Glomerular endothelial cell (primary cell): ENCODE measurements at places on chromosomes 7 and 10.

GRCh38 chr7:89813081-89813480 lies 341.2 kb upstream of the STEAP1 start:
- no peak for DNase-seq

GRCh38 chr10:102723989-102724388 lies 9.6 kb downstream of the SFXN2 start:
- DNase-seq, result no peak

DNA sequence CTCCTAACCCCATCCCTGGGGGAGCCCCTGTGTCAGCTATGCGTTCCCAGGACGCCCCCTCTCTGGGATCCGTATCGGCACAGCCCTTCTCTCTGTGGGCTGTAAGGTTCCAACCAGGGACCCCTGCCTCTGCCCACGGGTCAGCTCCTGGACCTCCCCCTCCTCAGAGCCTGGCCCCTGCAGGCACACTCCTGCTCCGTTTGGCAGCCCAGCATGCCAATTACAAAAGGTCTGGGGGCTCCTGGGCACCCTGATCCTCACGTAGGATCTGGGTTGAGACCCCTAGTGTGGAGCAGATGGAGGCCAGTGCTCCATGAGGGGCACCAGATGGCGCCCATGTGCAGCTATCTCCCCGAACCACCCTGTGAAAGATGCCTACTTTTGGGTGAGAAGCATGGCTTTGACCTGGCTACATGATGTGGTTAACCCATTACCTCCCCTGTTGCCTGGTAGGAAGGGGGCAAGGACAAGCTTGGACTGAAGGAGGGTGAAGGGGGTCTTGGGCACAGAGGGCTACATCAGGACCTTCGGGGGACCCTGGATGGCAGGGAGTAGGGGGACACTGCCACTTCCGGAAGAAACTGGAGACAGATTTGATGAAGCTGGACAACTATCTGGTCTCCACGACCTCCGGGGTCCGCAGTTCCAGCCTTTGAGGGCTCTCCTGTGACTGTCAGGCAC lies 9.0 kb downstream of the TACR2 start:
- DNase-seq, result no peak

DNA sequence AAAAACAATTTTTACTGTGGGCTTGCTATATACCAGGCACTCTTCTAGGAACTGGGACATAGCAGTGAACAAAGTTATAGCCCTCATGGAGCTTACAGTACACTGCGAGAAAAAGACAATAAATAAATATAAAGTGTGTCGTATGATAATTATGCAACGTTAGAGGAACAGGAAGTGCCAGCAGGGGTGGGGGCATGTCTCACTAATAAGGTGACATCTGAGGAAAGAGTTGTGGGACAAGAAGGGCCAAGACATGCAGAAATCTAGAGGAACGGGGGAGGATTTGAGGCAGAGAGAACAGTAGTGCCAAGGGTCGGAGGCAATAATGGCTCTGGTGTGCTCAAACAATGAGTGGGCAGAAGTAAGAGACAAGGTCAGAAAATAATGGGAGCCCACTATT lies 52.8 kb downstream of the LMBR1 start:
- no peak for DNase-seq

- DNase-seq, result no peak
Measured at GRCh38 chr7:22659741-22660140, 67.3 kb upstream of the IL6 start.

GRCh38 chr10:16960551-16960950 lies 143.3 kb upstream of the RSU1 start:
- DNase-seq, result no peak

DNA sequence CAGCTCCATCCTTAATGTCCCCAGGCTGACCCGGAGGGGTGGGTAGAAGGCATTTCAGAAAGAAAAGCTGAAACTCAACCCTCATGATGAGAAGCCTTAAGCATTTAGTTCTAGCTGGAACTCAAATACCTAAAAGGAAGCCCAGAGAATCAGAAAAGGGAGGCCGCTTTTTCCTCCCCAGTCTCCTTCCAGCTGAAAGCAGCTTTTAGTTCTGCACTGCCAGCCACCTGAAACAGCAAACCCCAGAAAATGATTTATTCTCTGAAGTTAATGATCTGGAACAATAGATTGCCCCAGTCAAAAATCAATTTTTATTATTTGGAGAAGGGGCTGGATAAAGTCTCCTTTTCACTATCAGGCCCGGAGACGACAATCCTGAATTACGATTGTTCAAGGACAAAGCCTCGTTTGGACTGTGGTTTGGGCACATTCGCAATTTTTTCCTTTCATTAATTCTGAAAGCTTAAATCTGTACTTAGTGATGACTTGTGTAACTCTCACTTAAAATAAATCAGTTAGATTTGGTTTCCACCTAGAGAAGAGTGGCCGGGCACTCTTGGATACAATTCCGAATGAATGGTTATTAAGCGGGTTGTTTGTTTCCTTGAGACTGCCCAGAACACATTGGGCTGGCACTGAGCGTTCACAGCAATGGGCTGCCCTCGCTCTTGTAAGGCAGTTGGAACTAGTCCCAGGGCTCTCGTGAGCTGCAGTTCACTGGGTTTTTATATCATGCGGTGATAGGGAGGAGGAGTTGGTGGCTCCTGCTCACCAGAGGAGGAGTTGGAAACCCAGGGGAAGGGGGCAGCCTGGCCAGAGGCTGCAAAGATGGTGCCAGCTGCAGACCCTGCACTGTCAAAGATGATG lies 262.2 kb downstream of the CCSER2 start:
- no peak for DNase-seq

DNA sequence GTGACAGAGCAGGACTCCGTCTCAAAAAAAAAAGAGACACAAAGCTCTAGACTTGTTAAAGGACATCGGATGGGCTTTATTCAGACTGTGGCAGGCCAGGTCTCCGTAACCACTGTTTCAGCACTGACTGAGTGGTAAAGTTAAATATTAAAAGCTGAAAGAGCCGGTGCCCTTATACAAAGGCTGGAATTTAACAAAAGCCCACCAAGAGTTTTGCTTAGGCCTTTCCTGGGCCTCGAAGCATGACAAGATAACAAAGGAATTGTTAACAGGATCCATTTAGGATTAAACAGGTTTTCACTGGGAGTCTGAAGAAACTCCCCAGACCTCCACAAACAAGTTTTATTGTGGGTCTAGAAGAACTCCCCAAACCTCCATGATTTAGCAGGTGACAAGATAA lies 727.8 kb downstream of the TYW1 start:
- DNase-seq, result no peak

DNA sequence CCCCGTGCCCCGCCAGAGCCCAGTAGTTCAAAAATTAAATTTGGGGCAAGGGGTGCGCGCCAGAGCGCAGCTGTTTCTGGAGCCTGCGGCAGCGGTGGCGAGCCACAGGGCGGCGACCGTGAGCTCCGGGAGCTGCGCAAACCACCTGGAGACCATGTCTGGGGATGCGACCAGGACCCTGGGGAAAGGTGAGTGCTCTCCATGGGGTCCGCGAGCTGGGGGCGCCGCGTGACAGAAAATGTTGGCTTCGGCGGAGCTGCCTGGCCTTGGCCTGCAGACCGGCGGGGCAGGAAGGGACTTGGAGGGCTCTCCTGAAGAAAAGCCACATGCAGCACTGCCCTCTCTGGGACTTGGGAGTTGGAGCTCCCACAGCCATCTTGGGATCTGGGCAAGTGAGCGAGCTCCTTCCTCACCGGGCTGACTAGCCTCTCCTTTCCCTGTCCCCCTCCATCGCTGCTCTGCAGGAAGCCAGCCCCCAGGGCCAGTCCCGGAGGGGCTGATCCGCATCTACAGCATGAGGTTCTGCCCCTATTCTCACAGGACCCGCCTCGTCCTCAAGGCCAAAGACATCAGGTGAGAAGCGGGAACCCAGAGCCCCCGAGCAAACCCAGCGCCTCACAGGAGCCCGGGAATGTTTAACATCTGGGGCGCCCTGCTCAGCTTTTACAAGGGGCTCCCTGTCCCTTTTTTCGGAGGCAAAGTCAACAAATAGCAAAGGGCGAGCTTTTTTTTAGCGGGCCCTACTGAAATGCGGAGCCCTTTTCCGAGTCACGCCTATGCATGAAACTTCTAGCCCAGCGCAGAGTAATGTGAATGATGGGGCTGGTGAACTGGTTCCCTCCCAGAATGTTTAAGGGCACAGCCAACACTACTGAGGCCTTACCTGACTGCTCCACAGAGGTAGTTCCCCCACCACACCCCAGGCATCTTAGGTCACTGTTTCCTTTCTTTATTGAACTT lies 6.1 kb downstream of the GSTO2 start:
- no peak for DNase-seq

DNA sequence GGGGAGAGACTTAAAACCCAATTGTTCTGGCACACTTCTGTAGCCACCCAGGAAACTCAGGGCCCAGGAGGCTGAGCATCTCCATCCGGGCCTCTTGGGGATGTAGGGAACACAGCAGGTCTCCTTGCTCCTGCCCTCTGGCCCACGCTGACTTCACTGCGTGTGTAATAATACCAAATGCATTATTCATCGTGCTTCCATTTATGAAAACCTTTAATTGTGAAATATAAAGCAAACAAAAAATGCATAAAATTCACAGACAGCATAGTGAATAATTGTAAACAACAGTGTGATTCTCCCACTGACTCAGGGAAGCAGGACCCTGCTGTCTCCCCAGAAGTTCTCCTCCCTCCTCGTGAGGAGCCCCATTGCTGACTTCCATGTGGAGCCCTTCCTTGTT lies 70.3 kb upstream of the SHH start:
- DNase-seq, result no peak

GRCh38 chr10:131819241-131820072 lies 81.4 kb upstream of the PPP2R2D start:
- DNase-seq, result no peak

- DNase-seq, result no peak
Measured at GRCh38 chr10:88944813-88945212, 7.8 kb downstream of the ACTA2 start.

GRCh38 chr10:113609704-113610108 lies 54.1 kb downstream of the NRAP start:
- DNase-seq, result no peak

DNA sequence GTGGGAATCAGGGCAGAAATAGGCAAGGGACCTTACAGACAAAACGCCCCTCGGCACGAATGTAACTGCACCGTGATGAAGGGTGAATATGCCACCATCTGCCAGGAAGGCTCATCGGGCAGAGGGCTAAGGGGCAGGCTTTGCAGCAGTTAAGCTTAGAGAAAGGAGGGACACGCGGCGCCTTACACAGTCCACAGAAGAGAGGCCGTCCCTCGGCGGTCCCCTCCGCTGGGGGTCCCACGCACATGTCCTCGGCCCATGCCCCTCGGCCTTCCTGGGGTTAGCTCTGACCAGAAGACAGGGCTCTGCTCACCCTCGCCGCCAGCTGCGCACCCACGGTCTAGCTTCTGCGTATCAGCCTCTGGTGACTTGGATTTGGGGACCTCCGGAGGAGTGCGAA lies 141.1 kb downstream of the DYNC2I1 start:
- no peak for DNase-seq

DNA sequence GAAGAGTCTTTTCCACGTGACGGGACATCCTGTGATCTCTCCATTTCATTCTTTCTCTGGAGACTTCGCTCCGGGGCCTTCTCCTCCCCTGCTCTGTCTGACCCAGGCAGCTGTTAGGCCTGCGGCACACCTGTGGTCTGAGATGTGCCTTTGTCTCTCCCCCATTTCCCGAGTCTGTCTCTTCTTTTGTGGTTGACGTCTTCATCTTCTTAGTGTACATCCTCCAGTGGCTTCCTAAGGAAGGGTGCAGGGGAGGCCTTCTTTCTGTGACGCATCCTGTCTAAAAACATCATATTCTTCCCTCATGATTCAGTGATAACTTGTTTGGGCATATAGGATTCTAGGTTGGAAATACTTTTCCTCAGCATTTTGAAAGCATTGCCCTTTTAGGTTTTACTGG lies 17.2 kb upstream of the ATP6V0E2 start:
- no peak for DNase-seq

- no peak for DNase-seq
Measured at GRCh38 chr10:131925011-131925649, 24.3 kb downstream of the PPP2R2D start.

GRCh38 chr10:20874261-20874660 lies 22.9 kb downstream of the NEBL start:
- no peak for DNase-seq

GRCh38 chr10:19416164-19416563 lies 367.6 kb downstream of the MALRD1 start:
- no peak for DNase-seq
